Activated CD4-positive, CD25-positive, alpha-beta regulatory T cell (primary cell): ENCODE measurements at places on chromosomes 2 and 18.

DNA sequence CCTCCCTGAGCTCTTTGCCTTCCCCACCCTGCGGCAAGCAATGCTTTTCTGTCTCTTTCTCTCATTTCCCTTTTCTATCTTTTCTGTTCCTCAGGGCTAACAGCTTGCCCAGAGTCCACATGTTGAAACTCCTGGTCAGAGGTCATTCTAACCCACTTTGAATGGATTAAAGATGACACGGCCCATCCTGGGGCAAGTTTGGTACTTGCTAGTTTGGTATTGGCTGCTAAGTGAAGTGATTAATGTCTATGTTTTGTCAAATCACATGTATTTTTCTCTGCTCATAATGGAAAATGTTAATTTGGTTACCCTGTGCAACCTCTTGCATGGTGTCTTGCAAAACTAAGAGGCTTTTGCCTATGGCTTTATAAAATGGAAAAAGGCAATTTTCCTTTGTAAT, 960.2 kb downstream of the CNTNAP5 start:
- no peak for DNase-seq

DNA sequence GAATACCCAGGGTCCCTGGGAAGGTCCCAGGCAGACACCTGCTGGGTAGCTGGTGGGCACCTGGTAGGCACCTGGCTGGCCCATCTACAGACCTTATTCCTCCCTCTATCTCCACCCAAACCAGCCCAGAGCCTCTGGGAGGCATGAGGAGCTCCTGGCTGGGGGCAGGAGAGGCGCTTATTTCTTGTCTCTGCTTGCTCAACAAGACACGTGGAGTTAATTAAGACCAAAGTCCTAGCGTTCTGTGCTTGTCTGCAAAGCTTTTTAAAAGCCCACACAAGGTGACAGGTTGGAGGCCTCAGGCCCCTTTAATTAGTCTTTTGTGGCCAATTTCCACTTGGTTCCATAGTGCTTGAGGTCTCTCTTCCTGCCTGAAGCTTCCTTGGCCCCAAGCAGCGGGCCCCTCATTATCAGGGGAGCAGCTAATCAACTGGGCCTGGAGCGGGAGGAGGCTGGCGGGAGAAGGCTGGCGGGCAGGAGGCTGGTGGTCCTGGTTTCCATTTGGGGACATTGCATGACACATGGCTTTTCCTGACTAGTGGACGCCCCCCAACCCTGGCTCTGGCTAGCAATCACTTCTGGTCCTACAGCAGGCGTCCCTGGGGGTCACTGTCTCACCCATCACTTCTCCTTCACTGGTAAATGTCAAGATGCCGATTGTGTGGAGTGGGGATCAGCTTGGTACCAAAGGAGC, 65.4 kb upstream of the HDAC4 start:
- no peak for DNase-seq

GRCh38 chr2:108945969-108946368, 43.1 kb downstream of the EDAR start:
- DNase-seq = no peak

DNA sequence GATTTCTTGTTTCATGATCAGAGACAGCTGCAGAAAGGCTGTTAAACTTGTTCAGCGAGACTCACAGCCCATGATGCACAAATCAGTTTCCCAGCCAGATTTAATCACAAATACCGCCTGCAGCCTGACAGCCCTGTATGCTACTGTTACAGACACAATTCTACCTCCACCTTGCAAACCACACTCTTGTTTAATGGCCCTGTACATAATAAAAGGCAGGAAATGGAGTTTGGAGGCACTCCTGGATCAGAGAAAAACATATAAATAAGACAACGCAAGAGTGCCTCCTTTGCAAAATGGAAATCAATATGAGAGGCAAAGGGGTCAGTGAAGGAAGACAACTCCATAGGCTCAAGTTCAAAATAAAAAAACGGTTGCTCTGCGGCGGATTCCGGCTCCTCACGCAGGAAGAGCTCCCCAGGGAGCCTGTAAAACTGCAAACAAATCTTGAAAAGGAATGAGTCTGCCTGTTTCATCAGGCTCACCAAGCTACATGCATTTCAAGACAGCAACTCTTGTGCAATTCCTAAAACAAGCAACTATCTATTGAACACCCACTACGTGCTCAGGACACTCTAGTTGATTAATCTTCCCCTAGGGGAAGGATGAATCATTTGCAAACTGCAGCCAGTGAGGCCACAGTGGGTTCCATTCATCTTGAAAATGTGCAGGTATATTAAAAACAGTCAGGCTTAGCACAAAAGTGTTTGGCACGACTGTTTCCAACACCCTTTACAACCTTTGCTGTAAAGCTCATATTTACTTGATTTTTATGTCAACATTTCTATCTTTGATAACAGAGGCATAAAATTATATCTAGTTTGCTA, 37.5 kb downstream of the TBC1D8 start:
- DNase-seq = no peak

- DNase-seq = no peak
Measured at GRCh38 chr18:46675112-46675511, 18.1 kb upstream of the LOXHD1 start.

DNA sequence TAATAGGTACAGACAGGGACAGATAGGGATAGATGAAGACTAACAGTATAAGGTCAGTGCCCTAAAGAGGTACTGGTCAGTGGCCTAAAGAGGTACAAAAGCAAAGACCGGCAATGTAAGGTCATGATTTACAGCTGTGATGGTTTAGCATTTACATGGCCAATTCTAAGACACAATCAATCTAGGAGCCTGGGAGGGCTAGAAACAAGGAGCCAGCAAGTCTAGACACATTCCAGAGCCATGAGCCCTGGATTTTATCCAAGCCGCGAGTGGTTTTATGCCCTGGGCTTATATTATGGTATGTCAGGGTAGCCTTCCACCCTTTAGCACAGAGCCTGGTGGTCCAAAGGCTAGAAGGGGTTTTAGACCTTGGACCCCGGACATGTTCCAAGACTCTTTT, 124.2 kb downstream of the CBLN2 start:
- DNase-seq = no peak

- no peak for DNase-seq
Measured at GRCh38 chr2:64934530-64934929, 54.7 kb upstream of the SLC1A4 start.

- no peak for DNase-seq
Measured at GRCh38 chr2:173171321-173171720, 95.7 kb downstream of the MAP3K20 start.

DNA sequence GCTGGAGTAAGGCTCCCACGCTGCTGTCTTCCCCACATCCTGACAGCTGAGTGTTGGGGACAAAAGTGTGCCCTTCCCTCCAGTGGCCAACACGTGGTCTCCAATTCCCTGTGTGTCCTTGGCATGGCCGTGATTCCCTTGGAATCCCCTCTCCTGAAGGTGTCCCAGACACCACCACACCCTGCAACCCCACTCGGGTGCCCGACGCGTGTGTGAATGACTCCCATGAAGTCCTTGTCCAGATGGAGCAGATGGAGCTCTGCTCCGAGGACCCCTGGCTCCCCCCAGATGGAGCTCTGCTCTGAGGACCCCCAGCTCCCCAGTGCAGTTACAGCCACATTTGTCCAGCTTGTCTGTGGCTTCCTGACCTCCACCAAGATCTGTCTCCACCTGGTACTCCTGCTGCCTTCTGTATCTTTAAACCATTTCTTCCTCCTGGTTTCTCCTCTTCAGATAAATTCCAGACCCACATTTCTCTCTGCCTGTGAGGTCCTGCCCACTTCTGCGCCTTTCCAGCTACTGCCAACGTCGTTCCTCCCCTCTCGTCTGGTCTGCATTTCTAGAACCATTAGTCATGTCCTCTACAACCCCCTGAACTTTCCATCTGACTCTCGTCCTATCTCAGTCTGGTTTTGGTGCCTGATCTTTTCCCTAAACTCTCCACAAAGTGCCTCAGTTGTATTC, 86.8 kb upstream of the PXDN start:
- DNase-seq = no peak

DNA sequence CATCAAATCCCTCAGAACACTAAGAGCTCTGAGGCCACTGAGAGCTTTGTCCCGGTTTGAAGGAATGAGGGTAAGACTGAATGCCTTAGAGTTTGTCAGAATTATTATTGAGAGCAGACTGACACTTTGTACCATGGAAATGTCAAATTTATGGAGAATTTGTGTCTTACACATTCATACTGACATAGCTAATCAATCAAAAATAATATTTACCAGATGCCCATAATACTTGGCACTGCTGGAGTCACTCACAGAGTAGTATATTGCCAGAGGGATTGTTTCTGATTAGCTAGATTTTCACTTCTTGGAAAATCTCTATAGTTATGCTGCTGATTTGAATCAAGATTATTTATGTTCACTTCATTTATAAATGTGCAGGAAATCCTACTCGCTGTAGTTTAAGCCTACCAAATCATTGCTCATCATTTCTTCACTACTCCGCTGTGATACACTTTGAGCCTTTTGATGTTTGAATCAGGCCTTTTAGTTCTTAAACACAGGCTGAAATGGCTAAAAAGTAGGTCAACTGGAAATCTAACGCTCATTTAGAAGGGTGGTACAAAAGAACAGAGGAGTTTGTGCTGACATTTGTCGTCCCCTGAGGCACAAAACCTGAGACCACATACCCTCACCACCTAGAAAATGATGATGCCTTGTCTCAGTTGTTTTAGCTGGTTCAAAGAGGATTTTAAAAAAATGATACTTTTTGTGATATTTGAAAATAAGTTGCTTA, 96.1 kb upstream of the CSRNP3 start:
- no peak for DNase-seq
